H1 (cell line): ENCODE measurements at places on chromosomes 12 and 14.

- DNase-seq, result no peak
Observed at GRCh38 chr14:69750495-69750894, 16.4 kb upstream of the SRSF5 start.

GRCh38 chr12:114958538-114958937 lies 274.6 kb upstream of the TBX3 start:
- no peak for DNase-seq

DNA sequence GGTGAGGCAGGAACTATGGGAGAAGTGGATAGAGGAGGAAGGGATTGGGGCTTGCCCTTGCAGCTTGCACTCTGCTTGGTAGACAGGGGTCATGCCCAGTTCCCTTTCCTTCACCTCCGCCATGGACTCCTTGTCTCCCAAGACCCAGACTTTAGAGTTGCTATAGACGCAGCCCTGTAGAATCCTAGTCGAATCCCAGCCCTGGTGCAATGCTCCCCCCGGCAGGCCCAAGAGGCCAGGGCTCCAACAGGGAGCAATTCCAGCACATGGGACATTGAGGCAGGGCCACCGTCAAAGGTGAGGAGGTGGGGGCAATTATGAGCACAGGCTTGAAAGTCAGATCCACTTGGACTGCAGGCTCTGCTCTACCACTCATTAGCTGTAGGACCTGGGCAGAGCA lies 29.5 kb upstream of the BCDIN3D start:
- no peak for DNase-seq

DNA sequence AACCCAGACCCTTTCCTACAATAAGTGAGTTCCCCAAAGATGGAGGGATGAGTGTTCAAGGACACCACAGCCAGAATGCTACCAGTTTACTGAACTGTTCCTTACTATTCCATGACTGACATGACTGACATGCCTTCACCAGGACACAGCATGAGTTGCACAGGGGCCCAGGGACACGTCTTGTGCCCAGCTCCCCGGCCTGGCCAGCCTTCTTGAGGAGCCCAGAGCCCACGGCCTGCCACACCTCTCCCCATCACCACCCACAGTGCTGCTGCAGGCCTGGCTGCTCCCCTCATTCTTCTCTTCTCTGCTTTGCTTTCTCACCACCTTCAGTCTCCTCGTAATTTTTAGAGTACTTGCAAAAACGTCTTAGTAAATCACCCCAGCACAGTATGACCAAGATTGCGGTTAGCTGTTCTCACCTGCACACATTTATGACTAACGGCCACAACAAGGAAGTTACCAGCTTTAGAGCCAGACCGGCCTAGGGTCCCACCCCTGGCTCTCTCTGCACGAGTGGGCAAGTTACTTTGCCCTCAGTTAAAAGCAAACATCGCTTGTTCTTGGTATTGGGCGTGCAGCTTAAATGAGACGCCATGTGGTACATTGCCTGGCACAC lies 18.5 kb downstream of the PPP2R5E start:
- DNase-seq, result no peak

DNA sequence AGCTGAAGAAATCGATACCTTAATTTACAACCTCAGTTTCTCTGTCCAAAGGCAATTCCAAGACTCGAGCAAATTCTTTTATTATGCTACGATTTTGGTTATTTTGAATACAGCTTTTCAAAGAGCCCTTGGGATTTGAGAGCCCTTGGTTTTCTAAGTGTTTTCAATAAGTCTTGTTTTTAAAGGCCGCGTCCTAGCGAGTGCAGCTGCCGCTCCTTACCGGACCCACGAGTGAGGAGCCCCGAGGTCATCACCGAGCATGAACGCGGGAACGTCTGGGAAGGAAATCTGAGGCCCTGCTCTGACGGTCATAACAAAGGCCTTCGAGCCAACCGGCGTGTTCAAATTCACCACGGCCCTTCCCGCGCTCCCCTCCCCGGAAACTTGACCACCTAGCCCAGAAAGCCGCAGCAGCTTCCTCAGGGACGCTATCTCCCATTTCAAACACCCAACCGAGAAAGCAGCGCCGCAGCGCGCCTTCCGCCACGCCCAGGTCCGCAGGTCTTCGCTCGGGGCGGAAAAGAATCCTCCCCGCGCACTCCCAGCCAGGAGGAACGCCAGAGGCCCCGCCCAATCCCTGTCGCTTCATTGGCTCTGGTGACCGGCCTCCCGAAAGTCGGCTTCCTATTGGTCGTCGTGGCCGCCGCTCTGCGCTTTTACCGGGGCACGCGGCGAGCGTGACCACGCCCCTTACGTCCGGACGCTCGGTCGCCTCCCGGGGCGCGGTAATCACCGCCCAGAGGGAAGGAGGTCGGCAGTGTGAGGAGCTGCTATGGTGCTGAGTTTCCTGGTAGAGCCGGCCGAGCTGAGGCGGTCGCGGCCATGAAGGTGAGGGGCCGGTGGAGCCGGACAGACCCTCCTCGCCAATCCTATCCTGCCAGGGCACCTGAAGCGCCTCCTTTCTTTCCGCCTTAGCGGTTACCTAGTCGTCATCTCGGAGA lies at the start of gene RNF34:
Gene RNF34 (plus strand): TSS at position 728 of the 941 bp plus-strand sequence. CDS start 95 bp downstream, at position 823.
- peak; percentile 94 for DNase-seq

DNA sequence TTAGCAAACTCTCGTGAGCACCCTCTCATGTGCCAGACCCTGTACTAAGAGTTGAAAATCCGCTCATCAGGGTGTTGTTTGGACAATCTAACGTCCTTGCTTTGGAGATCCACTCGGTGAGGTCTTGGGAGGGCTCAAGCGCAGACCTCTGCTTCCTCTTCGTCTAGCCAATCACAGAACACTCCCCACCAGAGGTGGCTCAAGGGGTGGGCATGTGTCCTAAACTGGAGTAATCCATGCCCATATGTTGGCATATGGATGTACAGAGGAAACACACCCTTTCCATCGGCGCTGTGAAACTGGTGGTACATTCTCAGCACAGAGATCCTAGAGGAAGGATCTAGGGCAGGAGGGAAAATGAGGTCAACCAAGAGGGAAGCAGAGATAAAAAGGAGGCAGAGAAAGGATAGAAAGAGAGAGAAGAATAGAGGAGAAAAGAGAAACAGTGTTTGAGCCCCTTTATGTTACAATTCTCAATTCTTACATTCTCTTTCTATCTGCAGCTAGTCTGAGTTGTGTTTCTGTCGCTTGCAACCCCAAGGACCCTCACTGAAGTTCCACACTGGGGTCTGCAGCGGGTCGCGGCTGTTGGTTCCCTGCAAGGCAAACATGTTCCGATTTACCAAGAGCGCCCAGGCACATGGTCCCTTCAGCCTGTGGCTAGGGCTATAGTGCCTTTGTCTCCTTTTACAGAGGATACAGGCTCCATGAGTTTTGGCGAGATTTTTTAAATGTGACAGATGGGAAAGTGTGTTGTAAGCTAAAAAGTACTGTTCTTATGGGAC lies 40.5 kb downstream of the DLK1 start:
- no peak for DNase-seq

GRCh38 chr12:6405963-6406362 lies 22.0 kb downstream of the LTBR start:
- DNase-seq, result no peak

GRCh38 chr14:28608443-28608842 lies 158.1 kb upstream of the FOXG1 start:
- no peak for DNase-seq

- DNase-seq, result no peak
Observed at GRCh38 chr14:100320157-100320856, 2.8 kb upstream of the SLC25A47 start.

GRCh38 chr12:94305130-94305957 lies 154.3 kb downstream of the CEP83 start:
- DNase-seq, result no peak

- peak; percentile 56 for DNase-seq
Observed at GRCh38 chr12:12788675-12789368, 3.4 kb downstream of the APOLD1 start.

GRCh38 chr12:13435235-13435933 lies 238.9 kb downstream of the EMP1 start:
- DNase-seq, result no peak

DNA sequence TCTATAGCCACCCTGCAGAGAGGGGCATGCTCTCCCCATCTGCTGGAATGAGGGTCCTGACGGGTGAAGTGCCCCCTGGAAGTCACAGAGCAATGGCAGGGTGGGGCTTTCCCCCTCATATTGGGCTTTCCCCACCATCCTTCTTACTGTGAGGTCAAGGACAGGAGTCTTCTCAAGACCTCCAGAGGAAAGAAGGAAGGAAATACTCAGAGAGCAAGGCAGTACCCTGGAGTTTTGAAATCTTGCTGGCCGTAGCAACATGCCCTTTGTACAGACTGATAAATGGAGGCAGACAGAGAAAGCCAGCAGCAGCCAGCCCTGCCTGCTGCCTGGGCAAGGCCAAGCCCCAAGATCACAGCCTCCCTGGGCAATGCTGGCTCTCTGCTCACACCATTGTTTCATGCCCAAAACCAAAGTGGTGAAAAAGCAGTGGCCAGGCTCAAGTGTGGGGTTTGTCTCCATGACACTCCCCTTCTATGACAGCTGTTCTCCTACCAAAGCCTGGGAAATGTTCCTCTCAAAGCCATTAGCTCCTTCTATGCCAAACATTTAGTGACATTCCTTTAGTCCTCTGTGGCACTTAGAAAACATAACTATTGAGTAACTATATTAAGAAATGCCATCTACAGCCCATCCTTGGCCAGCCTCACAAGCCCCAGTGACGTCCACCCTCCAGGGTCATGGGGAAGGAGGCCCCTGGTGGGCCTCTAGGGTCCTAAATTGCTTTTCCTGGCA lies 13.2 kb upstream of the ITPK1 start:
- DNase-seq, result no peak

- DNase-seq, result no peak
Observed at GRCh38 chr12:104802208-104802607, 155.9 kb downstream of the SLC41A2 start.

- DNase-seq, result no peak
Observed at GRCh38 chr12:82027612-82028011, 268.5 kb upstream of the PPFIA2 start.

DNA sequence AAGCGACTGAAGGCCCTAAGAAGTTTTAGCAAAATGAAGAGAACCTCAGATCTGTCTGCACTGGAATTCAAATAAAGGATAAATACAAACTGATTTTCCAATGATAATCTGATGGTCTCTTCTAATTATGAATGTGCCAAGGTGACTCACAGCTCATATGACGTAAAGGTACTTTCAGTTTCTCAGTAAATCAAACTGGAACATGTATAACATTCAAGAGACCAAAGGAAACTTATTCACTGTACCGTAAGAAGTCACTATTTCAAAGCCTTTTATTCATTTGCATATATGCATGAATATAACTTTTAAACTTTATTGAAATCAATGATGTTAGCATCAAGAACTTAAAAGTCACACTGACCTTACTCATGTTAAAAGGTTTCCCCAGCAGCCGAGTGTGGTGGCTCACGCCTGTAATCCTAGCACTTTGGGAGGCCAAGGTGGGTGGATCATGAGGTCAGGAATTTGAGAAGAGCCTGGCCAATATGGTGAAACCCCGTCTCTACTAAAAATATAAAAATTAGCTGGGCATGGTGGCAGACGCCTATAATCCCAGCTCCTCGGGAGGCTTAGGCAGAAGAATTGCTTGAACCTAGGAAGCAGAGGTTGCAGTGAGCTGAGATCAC lies 52.2 kb downstream of the ATXN2 start:
- DNase-seq, result no peak

- peak; percentile 72 for DNase-seq
Observed at GRCh38 chr12:109944561-109945359, 44.7 kb downstream of the TCHP start.

DNA sequence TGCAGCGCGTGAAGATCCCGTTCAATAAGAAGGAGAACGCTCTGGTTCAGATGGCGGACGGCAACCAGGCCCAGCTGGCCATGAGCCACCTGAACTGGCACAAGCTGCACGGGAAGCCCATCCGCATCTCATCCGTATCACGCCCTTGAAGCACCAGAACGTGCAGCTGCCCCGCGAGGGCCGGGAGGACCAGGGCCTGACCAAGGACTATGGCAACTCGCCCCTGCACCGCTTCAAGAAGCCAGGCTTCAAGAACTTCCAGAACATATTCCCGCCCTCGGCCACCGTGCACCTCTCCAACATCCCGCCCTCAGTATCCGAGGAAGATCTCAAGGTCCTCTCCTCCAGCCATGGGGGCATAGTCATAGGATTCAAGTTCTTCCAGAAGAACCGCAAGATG lies 131.9 kb upstream of the FUT8 start:
- DNase-seq, result no peak

DNA sequence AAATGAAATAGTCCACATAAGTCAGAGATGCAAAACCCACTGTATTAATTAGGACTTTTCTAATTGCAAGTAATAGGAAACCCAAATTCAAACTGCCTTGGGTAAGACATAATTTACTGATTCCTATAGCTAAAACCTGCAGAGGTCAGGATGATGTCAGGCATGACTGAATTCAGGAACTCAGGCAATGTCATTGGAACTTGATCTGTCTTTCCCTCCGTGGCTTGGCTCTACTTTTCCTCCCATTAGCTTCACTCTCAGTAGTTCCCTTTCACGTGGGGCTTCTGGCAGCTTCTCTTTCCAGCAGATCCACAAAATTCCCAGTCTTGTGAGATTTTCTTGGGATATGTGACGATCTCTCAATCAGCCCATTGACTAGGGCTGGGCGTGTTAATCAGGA lies 2.4 kb upstream of the JDP2 start:
- DNase-seq, result no peak

- DNase-seq, result no peak
Observed at GRCh38 chr12:132450418-132451171, 39.4 kb upstream of the FBRSL1 start.

GRCh38 chr14:75521415-75522199 lies 662 bp upstream of the BATF start:
- DNase-seq, result no peak

DNA sequence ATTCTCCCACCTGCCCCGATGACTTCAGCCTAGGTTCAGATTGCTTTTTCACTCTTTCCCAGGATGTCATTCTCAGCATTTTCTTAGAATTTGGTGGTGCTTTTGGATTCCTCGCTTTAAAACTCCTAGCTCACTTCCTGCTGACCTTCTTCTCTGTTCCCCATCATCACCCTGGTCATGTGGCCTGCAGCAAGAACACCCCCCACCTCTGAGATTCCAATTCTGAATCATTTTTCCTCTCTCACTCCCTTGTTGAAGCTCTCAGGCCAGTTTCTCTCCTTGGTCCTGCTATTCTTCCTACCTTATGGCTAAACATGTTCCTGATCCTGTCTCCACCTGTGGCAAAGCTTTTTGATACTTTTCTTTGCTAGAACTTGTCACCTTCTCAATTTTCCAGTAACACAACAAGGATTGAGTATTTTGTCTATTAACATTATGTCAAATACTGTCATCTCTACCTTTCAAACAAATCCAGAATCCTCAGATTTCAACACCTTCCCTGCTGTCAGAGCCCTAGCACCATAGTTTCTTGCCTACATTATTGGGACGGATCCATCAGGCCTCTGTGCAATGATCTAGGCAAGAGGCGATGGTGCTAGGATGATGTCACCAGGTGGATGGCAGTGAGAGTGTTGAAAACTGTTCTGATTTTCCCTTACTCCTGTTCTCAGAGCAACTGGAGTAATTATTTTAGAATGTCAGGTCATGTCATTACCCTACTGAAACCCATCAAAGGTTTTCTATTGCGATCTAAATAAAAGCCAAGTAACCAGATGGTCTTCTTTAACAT lies 233.7 kb downstream of the MON2 start:
- no peak for DNase-seq
